NCI-H1436 treated with DMSO at 0.1 percent for 48 hours (cell line): ENCODE measurements at places on chromosomes 11 and 22.

DNA sequence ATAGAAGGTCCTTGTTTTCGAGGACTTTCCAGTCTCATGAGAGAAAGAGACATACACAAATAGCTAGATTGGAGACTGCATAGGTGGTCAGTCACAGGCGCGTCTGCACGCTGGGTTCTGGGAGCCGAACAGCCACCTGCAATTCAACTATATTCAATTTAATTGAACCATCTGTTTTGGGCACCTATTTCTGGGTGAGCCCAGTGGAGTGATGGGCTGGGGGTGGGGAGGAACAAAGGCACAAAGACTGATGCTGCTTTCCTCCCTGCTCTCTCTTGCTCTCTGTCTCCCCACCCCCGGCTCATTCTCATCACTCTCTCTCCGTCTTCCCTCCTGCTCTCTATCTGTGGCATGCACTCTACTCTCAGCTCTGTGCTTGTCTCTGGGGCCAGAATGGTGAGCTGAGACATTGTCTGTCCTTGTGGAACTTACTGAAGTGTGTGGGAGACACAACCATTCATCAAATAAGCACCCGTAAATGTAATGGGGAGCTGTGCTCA, 48.1 kb upstream of the B3GAT1 start:
- DNase-seq: no peak

DNA sequence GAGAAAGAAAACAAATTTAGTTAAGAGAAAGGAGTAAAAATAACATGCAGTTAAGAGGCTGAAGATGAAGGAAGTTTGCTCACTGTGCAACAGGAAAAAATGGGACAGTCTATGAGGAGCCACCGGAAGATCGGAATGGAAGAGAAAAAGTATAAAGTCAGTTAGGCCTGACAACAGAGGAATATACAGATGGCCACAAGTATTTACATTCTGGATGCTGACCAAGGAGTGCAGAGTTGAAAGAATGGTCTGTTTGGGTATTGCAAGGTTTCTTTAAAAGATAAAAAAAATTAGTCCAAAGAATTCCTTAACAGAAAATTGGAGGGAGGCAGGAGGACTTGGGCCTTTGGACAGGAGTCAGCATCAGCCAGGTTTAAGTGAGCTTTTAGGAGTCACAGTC, 37.5 kb downstream of the RBFOX2 start:
- no peak for DNase-seq

DNA sequence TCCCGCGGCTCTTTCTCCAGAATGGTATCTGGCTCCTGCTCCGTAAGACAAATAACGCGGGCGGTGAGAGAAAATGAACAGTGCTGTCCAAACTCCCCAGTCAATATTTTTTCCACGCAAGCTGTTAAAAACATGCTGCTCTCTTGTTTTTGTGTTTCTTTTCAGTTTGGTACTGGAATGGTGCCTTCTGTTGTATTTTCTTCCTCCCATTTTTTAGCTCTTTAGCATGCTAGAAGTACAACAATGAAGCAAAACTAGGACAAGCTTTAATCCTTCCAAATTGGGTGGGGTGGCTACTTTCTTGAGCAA, 599 bp upstream of the PPP2R1B start:
- no peak for DNase-seq

- no peak for DNase-seq
These were observed 62.5 kb upstream of the OR4B1 start for GRCh38 chr11:48154151-48154550.

GRCh38 chr11:117143390-117143789, 697 bp upstream of the PAFAH1B2 start:
- no peak for DNase-seq

- DNase-seq: no peak
These were observed 535.8 kb downstream of the MIAT start for GRCh38 chr22:27193215-27193614.

- DNase-seq: no peak
These were observed 11.1 kb downstream of the MICAL2 start for GRCh38 chr11:12121517-12121916.

GRCh38 chr11:387193-387793, 6.7 kb upstream of the PKP3 start:
- DNase-seq: no peak

- DNase-seq: no peak
These were observed 15.6 kb downstream of the PISD start for GRCh38 chr22:31646186-31647019.

DNA sequence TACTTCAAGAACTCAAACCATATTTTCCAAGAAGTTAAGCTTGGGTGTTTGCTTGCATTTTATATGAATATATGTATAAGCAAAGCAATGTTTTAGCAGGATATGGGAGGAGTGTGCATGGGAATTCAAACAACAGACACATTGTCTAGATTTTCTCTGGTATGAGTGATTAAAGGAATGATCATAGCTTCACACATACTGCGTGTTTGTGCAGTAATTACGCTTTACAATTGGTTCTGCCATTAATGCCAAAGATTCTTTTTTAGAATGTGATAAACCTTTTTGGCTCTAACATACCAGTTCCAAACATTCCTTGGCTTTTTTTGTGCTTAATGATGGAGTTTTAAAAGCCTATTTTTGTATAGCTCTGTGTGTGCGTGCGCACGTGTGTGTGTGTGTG, 54.0 kb downstream of the CCDC34 start:
- no peak for DNase-seq

- no peak for DNase-seq
These were observed 329.6 kb upstream of the B3GAT1 start for GRCh38 chr11:134741453-134742223.

- no peak for DNase-seq
These were observed 2.3 kb downstream of the OPCML start for GRCh38 chr11:133529807-133530500.

GRCh38 chr11:125272092-125272491, 107.5 kb downstream of the PKNOX2 start:
- DNase-seq: no peak

DNA sequence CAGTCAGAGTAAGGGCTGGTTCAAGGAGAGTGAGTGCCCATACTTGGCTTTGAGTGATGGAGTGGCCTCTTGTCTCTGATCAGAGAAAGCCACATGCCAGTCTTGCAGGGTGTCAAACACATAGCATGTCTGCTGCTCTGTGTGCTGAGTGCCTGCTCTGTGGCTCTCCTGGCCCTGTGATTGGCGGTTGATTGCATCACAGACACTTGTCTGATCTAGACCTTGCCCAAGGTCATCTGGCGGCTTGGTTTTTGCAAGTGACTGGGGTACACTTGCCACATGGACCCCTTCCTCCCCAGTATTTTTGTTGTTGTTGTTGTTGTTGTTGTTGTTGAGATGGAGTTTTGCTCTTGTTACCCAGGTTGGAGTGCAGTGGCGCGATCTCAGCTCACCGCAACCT, 10.3 kb downstream of the OSBP2 start:
- DNase-seq: no peak

DNA sequence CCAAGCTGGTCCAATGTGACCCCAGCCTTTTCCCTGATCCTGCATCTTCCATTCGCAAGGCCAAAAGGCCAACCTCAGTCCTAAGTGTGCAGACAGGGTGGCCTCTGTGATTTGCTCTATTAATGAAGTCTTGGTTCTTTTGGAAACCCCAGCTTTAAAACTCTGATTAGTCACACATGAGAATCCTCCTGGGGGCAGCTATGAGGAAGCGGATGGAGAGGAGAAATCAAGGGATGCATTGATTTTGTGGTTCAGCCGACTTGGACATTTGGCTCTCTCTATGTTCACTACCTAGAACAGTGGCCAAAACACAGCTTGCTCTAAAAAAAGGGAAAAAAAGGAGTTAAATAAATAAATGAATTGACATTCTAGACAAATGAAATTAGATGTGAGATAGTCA, 98.6 kb upstream of the USP47 start:
- no peak for DNase-seq

- no peak for DNase-seq
These were observed 609 bp downstream of the MAPK11 start for GRCh38 chr22:50269573-50269969.

GRCh38 chr11:9528573-9529333, 44.7 kb upstream of the WEE1 start:
- DNase-seq: no peak

- DNase-seq: no peak
These were observed 292.5 kb downstream of the BRD1 start for GRCh38 chr22:49535126-49535525.

- DNase-seq: no peak
These were observed 1.8 kb downstream of the DCPS start for GRCh38 chr11:126305699-126306098.

DNA sequence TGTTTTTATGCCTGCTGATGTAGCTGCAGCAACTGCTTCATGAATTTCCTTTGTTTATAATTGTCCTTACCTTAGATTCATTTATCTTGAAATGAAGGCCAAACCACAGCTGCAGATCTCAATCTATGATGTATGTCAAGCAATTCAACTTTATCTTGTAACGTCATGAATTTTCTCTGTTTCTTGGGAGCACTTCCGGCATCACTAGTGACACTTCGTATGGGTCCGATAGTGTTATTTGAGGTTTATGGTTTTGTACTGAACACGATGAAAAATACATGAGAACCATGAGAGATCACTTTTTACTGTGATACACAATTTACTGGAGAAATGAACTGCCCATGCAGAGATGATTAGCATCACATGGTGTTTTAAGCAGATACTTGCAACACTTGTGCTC, 98.5 kb downstream of the CSTPP1 start:
- no peak for DNase-seq

DNA sequence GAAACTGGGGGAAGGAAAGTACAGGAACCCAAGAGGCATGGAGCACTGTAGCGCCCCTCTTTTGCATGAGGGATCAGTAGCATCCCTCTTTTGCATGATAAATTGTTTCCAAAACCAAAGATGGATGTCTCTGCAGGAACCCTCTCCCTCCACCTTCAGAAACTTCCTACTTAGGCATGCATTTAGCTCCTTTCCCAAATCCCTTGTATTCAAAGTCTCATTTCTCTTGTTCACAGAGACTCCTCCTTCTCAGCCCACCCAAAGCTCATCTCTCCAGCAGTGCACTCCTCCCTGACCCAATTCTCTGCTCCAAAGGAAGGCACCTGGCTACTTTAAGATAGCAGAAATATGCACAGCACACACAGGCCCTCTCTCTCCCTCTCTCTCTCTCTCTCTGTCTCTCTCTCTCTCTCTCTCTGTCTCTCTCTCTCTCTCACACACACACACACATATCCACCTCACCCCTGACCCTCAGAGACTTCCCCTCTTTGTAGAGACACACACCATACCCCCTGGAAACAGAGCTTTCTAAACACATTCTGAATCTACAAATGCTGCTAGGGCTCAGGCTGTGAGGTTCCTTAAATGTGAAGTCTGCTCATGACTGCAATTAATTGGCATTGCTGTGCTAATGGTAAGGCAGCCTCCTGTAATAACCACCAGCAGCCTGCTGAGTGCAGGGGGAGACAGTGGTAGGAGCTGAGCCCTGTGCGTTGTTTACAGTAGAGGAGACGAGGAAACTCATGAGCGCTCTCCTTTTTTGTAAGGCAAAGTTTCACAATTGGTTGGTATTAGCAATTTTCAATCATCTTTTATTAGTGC, 519.6 kb downstream of the NTM start:
- DNase-seq: no peak

DNA sequence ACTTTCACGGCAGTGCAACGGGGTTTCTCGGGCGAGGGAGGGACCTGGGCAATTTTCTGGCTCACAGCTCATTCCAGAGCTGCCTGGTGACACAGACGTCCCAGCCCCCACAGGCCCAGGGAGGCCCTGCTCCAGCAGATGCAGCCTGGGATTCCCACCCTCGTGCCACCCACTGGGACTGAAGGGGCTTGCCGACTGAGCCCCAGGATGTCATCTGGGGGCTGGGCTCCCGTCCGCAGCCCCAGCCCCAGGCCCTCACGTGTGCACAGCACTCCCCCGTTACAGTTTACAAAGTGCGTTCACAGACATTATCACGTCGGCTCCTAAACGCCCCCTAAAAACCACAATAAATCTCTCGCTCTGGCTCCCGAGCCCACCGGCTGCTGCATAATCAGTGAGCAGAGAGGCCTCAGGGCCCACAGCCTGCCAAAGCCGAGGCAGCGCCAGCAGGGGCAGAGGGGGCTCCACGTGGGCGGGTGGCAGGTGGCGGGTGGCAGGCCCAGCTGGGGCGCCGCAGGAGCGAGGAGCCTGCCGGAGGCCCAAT, 76.9 kb upstream of the TCF20 start:
- DNase-seq: no peak
